ENCODE measurements at places on chromosomes 1 and 21. TPM values are rescaled to one million over a fixed set of nuclear protein-coding genes. Genes with fewer than 3 reads are reported as not detected.

DNA sequence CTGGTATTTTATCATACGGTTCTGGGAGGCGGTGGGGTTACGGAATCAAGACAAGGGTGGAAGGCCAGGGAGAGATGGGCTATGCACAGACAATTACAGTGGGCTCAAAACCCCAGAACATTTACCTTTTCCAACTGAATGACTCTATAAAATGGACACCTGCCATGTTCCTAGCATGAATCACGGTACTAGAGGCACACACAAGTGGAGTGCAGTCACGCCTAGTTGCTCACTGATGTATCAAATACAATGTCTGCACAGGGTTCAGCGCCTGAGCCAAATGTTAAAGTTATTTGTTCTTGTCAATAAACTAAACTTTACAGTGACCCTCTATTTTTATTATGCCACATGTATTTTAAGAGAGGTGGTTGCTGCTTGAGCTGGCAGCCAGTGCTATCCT is 121.4 kb downstream of the ATG4C start:
- H3K4me1 ChIP-seq = no peaks in the 10 kb centered on the region
- no peak overlapping the region for H3K4me3 ChIP-seq
- no peak for DNase-seq
- H3K27me3 ChIP-seq = no peaks in the 10 kb centered on the region
- H3K36me3 ChIP-seq = no peaks in the 10 kb centered on the region
- H3K27ac ChIP-seq = no peak overlapping the region

- peaks cover 55% of the 10 kb centered on the region for H3K36me3 ChIP-seq
- no peaks in the 10 kb centered on the region for H3K27me3 ChIP-seq
- no peak overlapping the region for H3K4me3 ChIP-seq
Observed at GRCh38 chr21:25898671-25899070, 163.9 kb downstream of the GABPA start.

- no peaks in the 10 kb centered on the region for H3K36me3 ChIP-seq
- no peaks in the 10 kb centered on the region for H3K4me1 ChIP-seq
- H3K27ac ChIP-seq = no peak overlapping the region
- peaks cover 16% of the 10 kb centered on the region for H3K27me3 ChIP-seq
Observed at GRCh38 chr1:229905031-229905545, 161.9 kb upstream of the GALNT2 start.

GRCh38 chr1:245245021-245245667 is 90.4 kb downstream of the KIF26B start:
- peak overlapping the region; percentile 9 for H3K27ac ChIP-seq
- peaks cover 6% of the 10 kb centered on the region for H3K4me1 ChIP-seq
- no peak overlapping the region for H3K4me3 ChIP-seq
- H3K36me3 ChIP-seq = peaks cover 3% of the 10 kb centered on the region

DNA sequence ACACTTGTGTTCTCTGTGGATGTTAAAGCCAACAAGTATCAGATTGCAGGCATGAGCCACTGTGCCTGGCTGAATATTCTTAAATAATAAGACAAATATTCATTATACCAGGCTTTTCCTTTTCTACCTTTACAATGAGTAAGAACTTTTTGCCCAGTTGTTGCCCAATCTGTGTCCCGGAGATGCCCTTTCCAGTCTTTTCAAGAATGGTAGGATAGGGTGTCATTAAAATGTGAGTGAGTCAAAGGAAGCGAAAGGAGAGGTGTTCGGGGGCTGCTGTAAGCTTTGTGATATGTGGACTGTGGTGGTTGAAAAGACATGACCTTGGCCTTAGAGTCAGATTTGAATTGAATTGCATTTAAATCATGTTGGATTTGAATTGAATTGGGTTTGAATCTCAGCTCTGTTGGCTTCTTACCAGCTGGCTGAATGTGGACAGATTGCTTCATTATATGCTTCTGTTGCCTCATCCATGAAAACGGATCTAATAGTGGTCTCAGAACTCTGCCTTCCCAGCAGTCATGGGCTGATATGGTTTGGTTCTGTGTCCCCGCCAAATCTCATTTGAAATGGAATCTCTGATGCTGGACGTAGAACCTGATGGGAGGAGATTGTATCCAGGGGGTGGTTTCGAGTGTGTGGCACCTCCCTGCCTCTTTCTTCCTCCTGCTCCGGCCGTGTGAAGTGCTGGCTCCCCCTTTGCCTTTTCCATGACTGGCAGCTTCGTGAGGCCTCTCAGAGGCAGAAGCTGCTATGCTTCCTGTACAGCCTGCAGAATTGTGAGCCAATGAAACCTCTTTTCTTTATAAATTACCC is 22.7 kb upstream of the AADACL3 start:
- peaks cover 6% of the 10 kb centered on the region for H3K27me3 ChIP-seq
- no peak for DNase-seq
- H3K36me3 ChIP-seq = no peaks in the 10 kb centered on the region
- no peak overlapping the region for H3K27ac ChIP-seq

- H3K27me3 ChIP-seq = no peaks in the 10 kb centered on the region
- no peak for DNase-seq
- no peak overlapping the region for H3K4me3 ChIP-seq
- no peak overlapping the region for H3K27ac ChIP-seq
- no peaks in the 10 kb centered on the region for H3K36me3 ChIP-seq
- H3K4me1 ChIP-seq = peaks cover 7% of the 10 kb centered on the region
Observed at GRCh38 chr1:182637769-182638168, 33.6 kb upstream of the RGS16 start.

OR2L5 gene
- not detected for total RNA-seq

GUCA2A gene
- total RNA-seq = not detected

SLAMF1 gene
- total RNA-seq = not detected

TSPAN1 gene
- 4.5 TPM for total RNA-seq

- peaks cover 26% of the 10 kb centered on the region for H3K27me3 ChIP-seq
- H3K4me3 ChIP-seq = no peak overlapping the region
- no peaks in the 10 kb centered on the region for H3K36me3 ChIP-seq
- no peak for DNase-seq
- no peak overlapping the region for H3K27ac ChIP-seq
Observed at GRCh38 chr1:228065543-228066347, 16.8 kb upstream of the ARF1 start.

All from progenitor cell of endocrine pancreas (in vitro differentiated cells).